NCI-H1105 treated with DMSO at 0.1 percent for 48 hours (cell line): ENCODE measurements at places on chromosomes 3 and 15.

DNA sequence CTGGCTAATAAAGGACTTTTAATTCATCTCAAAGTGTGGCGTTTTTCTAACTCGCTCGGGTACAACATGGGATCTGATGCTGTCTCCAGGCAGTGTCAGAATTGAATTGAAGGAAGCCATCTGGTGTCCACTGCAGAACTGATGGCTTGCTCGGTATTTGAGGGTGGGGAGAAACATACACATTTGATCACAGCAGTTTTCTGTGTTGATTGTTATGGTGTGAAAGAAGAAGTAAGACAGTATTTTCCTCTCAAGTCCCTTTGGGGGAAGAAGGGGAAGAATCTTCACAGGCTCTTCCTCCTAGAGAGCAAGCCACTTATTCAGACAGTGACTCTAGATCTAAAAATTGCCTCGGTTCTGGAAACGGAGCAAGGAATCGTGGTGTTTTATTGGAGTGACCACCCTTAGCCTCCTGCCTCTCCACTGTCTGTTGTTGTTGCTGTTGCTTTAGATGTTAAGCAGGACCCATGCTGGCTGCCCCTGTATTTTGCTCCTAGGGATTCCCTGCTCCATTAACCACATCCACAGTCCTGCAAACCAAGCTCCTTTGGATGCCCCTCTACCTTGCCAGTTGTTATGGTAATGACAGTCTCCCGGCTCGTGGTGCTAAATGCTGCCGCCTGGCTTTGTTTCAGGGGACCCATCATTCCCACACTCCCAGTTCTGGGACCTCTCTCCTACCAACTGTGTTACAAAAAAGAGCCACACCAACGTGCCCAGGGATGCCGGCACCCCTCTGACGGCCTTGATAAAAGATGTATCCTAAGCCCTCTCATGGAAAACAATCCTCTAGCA lies 15.3 kb upstream of the MCCC1 start:
- peak; percentile 62 for DNase-seq

DNA sequence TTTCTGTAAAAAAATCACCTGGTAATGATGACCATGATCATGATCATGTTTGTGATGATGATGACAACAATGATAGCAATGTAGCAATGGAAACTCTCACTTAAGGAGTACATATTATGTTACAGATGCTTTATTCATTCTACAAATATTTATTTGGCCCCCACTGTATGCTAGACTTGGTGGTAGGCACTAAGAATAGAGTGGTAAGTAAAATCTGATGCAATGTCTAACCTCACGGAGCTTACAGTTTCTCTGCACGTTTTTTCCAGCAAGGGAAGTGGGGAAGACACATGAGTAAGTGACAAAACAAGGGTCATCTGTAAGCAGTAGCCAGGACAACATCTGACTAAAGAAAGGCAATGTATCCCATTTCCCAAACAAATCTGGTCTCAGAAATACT lies 199.4 kb upstream of the MRPL3 start:
- DNase-seq: no peak

- peak; percentile 70 for DNase-seq
Measured at GRCh38 chr3:188154014-188154808, at the start of gene LPP. LPP (plus strand) TSS chr3:188154157; CDS start chr3:188406121, 251,964 bp downstream.

GRCh38 chr15:64071931-64072765 lies 21.5 kb downstream of the CIAO2A start:
- DNase-seq: no peak

DNA sequence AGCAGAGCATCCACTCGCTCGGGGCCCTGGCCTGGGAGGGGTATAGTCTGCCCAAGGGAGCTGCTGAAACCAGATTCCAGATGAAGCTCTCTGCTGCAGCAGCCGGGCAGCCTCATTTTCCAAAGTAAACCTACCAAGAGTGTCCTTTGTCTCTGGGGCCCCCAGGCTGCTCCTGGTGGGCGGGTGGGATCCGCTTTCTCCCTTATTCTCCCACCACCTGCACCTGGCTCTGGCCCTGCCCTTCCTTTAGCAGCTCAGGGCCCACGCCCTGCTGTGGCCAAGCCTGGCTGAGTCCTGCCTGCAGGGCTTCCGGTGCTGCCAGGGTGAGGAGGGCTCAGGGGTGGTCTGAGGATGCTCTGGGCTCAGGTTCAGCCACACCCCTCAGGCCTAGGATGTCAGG lies 13.0 kb downstream of the SCN5A start:
- DNase-seq: no peak

DNA sequence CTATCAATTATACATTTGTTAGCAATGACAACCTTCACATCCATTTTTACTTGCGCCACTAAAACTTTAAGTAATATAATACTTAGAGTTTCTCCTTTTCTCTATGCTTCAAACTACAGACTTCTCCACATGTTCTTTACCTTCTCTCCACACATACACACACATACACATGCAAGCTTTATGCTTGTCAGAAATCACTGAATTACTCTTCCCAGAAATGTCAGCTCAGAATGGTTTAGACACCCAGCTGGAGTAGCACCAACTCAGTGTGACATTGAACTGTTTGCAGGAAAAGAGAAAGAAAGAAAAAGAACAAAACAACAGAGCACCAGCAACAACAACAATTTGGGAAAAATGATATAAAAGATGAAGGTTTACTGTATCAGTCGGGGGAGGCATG lies 20.9 kb downstream of the CBLB start:
- no peak for DNase-seq

- DNase-seq: no peak
Measured at GRCh38 chr3:180523040-180523439, 78.9 kb upstream of the TTC14 start.

GRCh38 chr3:1117843-1118473 lies 25.1 kb downstream of the CNTN6 start:
- no peak for DNase-seq

- DNase-seq: no peak
Measured at GRCh38 chr3:102741105-102741504, 306.3 kb downstream of the ZPLD1 start.

GRCh38 chr3:129793319-129793718 lies 100.2 kb downstream of the TMCC1 start:
- no peak for DNase-seq

DNA sequence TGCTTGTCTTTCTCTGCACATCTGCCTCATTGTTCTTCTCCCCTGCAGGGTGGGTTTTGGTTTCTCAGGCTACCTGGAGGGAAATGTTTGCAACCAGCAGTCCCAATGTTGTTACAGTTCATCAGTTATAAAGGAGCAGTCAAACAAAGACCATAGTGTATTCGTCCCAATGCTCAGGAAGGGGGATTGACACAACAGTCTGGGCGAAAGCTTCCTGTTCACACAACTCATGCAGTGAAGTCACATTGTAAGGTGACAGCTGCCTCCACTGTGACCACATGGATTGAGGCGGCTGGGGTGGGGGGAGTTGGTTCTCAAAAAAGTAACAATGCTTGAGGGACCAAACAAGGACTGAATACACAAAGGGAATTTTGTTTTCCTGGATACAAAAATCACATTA lies 28.8 kb upstream of the TF start:
- no peak for DNase-seq

DNA sequence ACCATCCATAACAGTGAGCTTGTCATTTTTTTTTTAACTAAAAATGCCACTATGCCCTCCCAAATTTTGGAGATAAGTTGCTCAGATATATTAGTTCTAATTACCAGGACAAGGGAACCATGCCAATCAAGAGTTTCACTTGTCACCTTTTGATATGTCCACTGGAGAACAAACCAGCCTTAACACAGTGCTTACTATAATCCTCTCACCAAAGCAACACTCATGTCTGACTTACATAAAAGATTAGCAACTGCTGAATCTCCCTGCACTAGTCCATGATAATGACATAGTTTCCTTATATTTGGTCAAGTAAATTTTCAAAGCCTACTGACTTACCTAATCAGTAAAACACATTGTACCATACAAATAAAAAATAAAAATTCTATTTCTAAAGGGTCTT lies 44.4 kb downstream of the TTBK2 start:
- DNase-seq: no peak

- DNase-seq: no peak
Measured at GRCh38 chr3:128946411-128946810, 47.5 kb downstream of the CFAP92 start.
